Calu3 (cell line): ENCODE measurements at places on chromosomes 3 and 15. TPM values are rescaled to one million over a fixed set of nuclear protein-coding genes. Genes with fewer than 3 reads are reported as not detected.
A peak's percentile ranks its signal among the peaks of the same experiment; 100 is the strongest.

DNA sequence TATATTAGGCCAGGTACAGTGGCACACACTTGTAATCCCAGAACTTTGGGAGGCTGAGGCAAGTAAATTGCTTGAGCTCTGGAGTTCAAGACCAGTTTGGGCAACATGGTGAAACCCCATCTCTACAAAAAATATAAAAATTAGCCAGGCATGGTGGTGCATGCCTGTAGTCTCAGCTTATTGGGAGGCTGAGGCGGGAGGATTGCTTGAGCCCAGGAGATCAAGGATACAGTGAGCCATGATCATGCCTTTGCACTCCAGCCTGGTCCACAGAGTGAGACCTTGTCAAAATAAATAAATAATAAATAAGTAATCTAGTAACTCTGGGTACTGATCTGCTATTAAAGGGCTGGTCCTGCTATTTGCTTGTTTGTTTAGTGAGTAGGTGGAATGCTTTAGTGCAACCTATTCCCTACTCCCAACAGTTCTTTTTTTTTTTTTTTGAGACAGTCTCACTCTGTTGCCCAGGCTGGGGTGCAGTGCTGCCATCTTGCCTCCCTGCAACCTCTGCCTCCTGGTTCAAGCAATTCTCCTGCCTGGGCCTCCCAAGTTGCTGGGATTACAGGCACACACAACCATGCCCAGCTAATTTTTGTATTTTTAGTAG is 9.1 kb upstream of the INO80 start:
- no peak overlapping the region for H3K27ac ChIP-seq
- H3K4me3 ChIP-seq, result no peak overlapping the region
- H3K4me1 ChIP-seq, result peaks cover 8% of the 10 kb centered on the region
- no peaks in the 10 kb centered on the region for H3K36me3 ChIP-seq
- no peaks in the 10 kb centered on the region for H3K27me3 ChIP-seq

DNA sequence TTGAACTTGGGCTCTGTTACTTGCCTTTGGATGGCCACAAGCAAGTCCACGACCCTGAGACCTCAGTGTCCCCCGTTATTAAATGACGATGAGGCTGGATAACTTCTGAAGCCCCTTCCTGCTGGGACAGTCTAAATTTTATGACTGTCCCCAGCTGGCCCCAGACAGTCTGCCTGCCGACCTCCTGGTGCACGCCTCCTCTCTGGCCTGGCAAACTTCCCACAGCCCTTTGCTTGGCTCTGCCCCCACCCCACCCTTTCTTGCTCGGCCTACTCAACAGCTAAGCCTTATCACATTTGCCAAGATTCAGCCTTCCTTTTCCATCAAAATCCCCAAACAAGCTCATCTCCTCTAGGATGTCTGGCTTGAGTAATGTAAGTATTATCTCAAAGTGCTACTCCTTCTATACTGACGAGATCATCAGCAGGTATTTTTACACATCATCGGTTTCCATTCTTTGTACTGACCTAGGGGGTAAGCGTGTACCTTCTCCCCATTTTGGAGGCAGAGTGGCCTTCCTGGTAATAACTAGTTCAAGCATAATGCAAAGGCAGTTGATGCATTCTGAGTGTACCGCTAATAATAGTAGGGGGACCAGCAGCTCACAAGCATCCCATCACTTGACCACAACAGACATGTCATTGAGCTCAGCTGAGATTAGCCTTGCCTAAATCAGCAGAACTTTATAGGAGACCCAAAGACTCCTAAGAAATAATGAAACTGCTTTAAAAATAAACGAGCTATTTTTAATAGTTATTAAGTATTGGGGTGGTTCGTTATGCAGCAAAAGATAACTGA is 120.8 kb upstream of the HACD2 start:
- H3K27me3 ChIP-seq, result no peaks in the 10 kb centered on the region
- no peak overlapping the region for H3K4me3 ChIP-seq
- H3K27ac ChIP-seq, result no peak overlapping the region
- H3K4me1 ChIP-seq, result no peaks in the 10 kb centered on the region
- H3K36me3 ChIP-seq, result no peaks in the 10 kb centered on the region

- no peak overlapping the region for H3K27ac ChIP-seq
- peaks cover 7% of the 10 kb centered on the region for H3K4me1 ChIP-seq
- H3K27me3 ChIP-seq, result no peaks in the 10 kb centered on the region
- H3K4me3 ChIP-seq, result no peak overlapping the region
- no peaks in the 10 kb centered on the region for H3K36me3 ChIP-seq
- DNase-seq, result no peak
Observed at GRCh38 chr3:46905661-46906451, 28.3 kb downstream of the PTH1R start.

- H3K4me3 ChIP-seq, result peak overlapping the region; percentile 87
- peak overlapping the region; percentile 92 for H3K27ac ChIP-seq
- H3K36me3 ChIP-seq, result peaks cover 30% of the 10 kb centered on the region
- H3K4me1 ChIP-seq, result peaks cover 7% of the 10 kb centered on the region
- H3K27me3 ChIP-seq, result no peaks in the 10 kb centered on the region
Observed at GRCh38 chr15:78565951-78566774, 843 bp downstream of the CHRNA5 start.

GRCh38 chr3:4551794-4552442 is 58.8 kb downstream of the ITPR1 start:
- no peaks in the 10 kb centered on the region for H3K36me3 ChIP-seq
- no peak overlapping the region for H3K27ac ChIP-seq
- DNase-seq, result no peak
- H3K4me1 ChIP-seq, result no peaks in the 10 kb centered on the region
- H3K4me3 ChIP-seq, result no peak overlapping the region

DNA sequence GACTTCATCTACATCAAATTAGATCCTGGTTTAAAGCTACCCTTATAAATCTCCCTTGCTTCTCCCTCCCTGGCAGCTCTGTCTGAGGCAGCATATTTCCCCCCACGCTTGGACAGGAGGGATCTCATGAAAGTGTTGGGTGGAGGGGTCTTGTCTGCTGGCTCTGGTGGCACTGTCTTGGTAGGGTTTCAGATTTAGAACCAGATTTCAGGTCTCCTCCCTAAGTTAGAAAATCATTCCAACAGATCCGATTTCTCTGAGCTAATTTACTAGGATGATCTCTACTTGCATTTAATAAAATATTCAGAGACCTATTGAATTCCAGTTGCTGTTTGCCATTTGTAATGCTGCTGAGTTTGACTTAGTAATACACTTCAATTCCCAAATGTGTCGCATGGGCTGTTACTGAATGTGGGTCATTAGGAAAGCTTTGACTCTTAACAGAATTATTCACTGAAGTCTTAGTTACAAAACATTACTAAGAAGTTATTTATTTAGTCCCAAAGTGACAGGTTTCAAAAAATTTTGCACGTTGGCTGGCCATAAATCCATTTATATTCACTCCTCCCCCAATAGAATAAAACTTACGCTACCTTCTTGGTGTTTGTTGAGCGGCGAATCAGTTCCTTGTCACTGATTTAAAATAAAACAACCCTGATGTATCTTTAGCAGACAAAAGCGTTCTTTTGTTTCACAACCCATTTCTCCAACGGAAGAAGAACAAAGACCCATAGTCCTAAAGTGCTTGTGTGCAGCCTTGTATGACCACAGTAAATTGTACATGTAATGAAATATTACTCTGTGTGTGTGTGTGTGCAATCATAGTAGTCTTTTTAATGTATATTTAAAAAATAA is 84.5 kb downstream of the TRAK1 start:
- no peak overlapping the region for H3K27ac ChIP-seq
- no peak for DNase-seq
- peaks cover 55% of the 10 kb centered on the region for H3K4me1 ChIP-seq
- peaks cover 20% of the 10 kb centered on the region for H3K36me3 ChIP-seq
- H3K4me3 ChIP-seq, result no peak overlapping the region
- no peaks in the 10 kb centered on the region for H3K27me3 ChIP-seq

GRCh38 chr3:127831723-127832172 is 9.4 kb upstream of the MGLL start:
- H3K36me3 ChIP-seq, result no peaks in the 10 kb centered on the region
- DNase-seq, result peak; percentile 90
- no peaks in the 10 kb centered on the region for H3K27me3 ChIP-seq
- no peak overlapping the region for H3K27ac ChIP-seq
- H3K4me3 ChIP-seq, result no peak overlapping the region

- H3K4me3 ChIP-seq, result peak overlapping the region; percentile 34
- H3K27me3 ChIP-seq, result no peaks in the 10 kb centered on the region
- H3K36me3 ChIP-seq, result peaks cover 15% of the 10 kb centered on the region
- peaks cover 20% of the 10 kb centered on the region for H3K4me1 ChIP-seq
- DNase-seq, result peak; percentile 32
Observed at GRCh38 chr3:42654331-42655201, 1.1 kb downstream of the ZBTB47 start.

GRCh38 chr3:186705882-186706780 is 11.0 kb upstream of the KNG1 start:
- no peak for DNase-seq
- H3K4me1 ChIP-seq, result no peaks in the 10 kb centered on the region
- H3K36me3 ChIP-seq, result no peaks in the 10 kb centered on the region
- H3K27me3 ChIP-seq, result no peaks in the 10 kb centered on the region

- no peaks in the 10 kb centered on the region for H3K27me3 ChIP-seq
- peaks cover 40% of the 10 kb centered on the region for H3K36me3 ChIP-seq
- DNase-seq, result peak; percentile 29
- H3K4me1 ChIP-seq, result peaks cover 21% of the 10 kb centered on the region
Observed at GRCh38 chr15:63600001-63600615, 2.9 kb downstream of the FBXL22 start.

- no peak overlapping the region for H3K4me3 ChIP-seq
- no peak for DNase-seq
- no peaks in the 10 kb centered on the region for H3K36me3 ChIP-seq
- H3K27me3 ChIP-seq, result no peaks in the 10 kb centered on the region
- H3K4me1 ChIP-seq, result no peaks in the 10 kb centered on the region
Observed at GRCh38 chr3:66585520-66586095, 84.8 kb upstream of the LRIG1 start.

- H3K27me3 ChIP-seq, result no peaks in the 10 kb centered on the region
- H3K27ac ChIP-seq, result peak overlapping the region; percentile 43
- DNase-seq, result no peak
Observed at GRCh38 chr3:9810433-9810770, 340 bp downstream of the TTLL3 start.

GRCh38 chr15:51038974-51039319 is 55.8 kb downstream of the TNFAIP8L3 start:
- DNase-seq, result no peak
- H3K4me1 ChIP-seq, result no peaks in the 10 kb centered on the region
- no peaks in the 10 kb centered on the region for H3K27me3 ChIP-seq
- H3K4me3 ChIP-seq, result no peak overlapping the region
- no peaks in the 10 kb centered on the region for H3K36me3 ChIP-seq
- no peak overlapping the region for H3K27ac ChIP-seq

DNA sequence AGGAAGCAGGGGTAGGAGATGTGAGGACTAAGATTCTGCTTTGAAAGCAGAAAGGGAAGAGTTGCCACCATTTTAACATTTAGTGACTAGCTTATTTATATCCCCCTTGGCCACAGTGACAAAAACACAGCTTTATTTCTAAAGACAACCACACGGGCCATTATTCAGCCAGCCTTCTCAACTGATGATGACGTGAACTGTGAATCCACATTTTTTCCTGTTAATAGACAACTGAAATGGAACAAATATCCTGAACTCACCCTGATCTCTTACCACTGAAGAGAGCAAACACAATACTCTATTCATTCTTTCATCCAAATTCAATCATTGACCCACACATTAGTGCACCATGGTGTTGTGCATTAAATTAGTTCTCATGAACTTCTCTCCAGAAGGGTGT is 145.1 kb downstream of the TNIK start:
- peak overlapping the region; percentile 6 for H3K27ac ChIP-seq
- H3K36me3 ChIP-seq, result no peaks in the 10 kb centered on the region
- no peaks in the 10 kb centered on the region for H3K27me3 ChIP-seq

- DNase-seq, result no peak
- peaks cover 5% of the 10 kb centered on the region for H3K36me3 ChIP-seq
- peaks cover 53% of the 10 kb centered on the region for H3K4me1 ChIP-seq
- H3K27ac ChIP-seq, result no peak overlapping the region
- no peak overlapping the region for H3K4me3 ChIP-seq
- H3K27me3 ChIP-seq, result no peaks in the 10 kb centered on the region
Observed at GRCh38 chr3:191239407-191240031, 40.5 kb downstream of the OSTN start.

GRCh38 chr15:44659056-44659455 is 4.4 kb downstream of the SPG11 start:
- DNase-seq, result no peak
- H3K36me3 ChIP-seq, result peaks cover 19% of the 10 kb centered on the region
- H3K27me3 ChIP-seq, result no peaks in the 10 kb centered on the region

DNA sequence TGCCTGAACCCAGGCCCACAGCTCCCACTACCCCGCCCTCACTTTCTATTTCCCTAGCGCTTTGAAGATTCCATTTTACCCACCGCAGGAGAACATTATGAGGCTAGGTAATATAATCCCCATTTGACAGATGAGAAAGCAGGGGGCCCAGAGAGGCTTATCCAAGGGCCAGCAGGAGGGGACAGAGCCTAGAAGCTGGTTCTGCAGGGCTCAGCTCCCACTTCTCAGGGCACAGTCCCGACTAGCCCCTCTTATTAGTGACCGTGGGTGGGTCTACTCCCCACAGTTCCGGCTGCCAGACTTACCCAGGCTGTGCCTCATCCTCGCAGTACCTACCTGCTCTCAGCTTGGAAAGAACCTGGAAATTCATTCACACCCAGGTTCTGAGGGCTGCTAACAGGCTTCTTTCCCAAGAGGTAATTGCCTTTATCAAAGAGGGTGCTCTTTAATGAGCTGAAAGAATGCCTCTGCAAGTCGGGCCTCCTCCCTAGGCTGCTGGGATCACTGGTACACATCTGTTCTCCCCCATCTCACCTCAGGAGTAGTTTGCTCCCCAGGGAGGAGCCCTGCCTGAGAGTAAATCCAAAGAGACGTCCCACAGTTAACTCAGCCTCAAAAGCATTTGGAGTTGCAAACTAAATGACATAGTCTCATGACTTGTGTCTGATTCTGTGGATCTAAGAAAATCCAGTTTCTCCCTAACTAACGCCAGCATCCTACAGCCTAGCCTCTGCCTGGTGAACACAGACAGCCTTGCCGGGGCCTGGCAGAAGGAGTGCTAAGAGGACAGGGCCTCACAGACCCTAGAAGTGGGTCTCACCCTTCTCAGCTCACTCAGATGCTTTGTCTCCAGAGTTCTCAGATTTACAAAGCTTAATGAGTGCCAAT is 125.0 kb downstream of the CHSY1 start:
- H3K27me3 ChIP-seq, result no peaks in the 10 kb centered on the region
- H3K4me3 ChIP-seq, result no peak overlapping the region
- no peaks in the 10 kb centered on the region for H3K36me3 ChIP-seq
- peaks cover 11% of the 10 kb centered on the region for H3K4me1 ChIP-seq

- no peaks in the 10 kb centered on the region for H3K36me3 ChIP-seq
- no peaks in the 10 kb centered on the region for H3K4me1 ChIP-seq
- peak; percentile 4 for DNase-seq
- no peak overlapping the region for H3K4me3 ChIP-seq
Observed at GRCh38 chr15:26891448-26892181, 24.8 kb downstream of the GABRA5 start.

Gene NKTR
- total RNA-seq, result 61.3 and 70.0 TPM in 2 replicates

Gene CSPG4
- 0.05 TPM in 1 of 2 replicates, not detected in the other for total RNA-seq

Gene ANKRD34C
- total RNA-seq, result not detected in 2 replicates

Gene HTR3E
- total RNA-seq, result not detected in 2 replicates

Gene NRG4
- total RNA-seq, result 0.09 and 0.71 TPM in 2 replicates

Gene C15orf40
- total RNA-seq, result 34.0 and 40.7 TPM in 2 replicates

Gene GOLGA6D
- 0.27 TPM in 1 of 2 replicates, not detected in the other for total RNA-seq

Gene GOLGA6L10
- total RNA-seq, result 0.88 and 1.4 TPM in 2 replicates

Gene CTXN2
- total RNA-seq, result not detected in 2 replicates

Gene KIF15
- 17.0 and 18.4 TPM in 2 replicates for total RNA-seq

Gene GRIP2
- 0.27 TPM in 1 of 2 replicates, not detected in the other for total RNA-seq
